Activated naive CD4-positive, alpha-beta T cell (primary cell): ENCODE measurements at places on chromosomes 1 and 21.

GRCh38 chr1:207810173-207810572, 58.3 kb downstream of the CD46 start:
- no peak for DNase-seq

DNA sequence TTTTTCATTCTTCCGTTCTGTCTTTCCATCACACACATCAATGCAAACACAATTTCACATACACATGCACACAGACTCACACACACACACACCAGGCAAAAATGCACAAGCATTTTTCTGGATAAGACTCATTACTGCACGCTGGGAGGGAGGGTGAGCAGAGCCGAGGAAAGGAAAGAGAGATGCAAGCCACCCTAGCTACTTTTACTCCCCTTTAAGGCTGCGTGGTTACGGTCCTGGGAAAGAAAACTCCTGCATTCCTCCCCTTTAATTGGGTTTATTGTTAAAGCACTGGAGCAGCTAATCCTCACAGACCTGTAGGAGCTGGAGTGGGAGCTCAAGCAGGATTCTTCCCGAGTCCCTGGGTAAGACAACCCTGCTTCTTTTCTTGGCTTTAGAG, at the start of gene CAMK1G:
TSS of gene CAMK1G (plus strand) at position 307 of the 400 bp plus-strand sequence. CDS start 11,270 bp downstream, outside the sequence.
- DNase-seq = no peak

GRCh38 chr1:15226388-15227255, 20.4 kb upstream of the FHAD1 start:
- no peak for DNase-seq

DNA sequence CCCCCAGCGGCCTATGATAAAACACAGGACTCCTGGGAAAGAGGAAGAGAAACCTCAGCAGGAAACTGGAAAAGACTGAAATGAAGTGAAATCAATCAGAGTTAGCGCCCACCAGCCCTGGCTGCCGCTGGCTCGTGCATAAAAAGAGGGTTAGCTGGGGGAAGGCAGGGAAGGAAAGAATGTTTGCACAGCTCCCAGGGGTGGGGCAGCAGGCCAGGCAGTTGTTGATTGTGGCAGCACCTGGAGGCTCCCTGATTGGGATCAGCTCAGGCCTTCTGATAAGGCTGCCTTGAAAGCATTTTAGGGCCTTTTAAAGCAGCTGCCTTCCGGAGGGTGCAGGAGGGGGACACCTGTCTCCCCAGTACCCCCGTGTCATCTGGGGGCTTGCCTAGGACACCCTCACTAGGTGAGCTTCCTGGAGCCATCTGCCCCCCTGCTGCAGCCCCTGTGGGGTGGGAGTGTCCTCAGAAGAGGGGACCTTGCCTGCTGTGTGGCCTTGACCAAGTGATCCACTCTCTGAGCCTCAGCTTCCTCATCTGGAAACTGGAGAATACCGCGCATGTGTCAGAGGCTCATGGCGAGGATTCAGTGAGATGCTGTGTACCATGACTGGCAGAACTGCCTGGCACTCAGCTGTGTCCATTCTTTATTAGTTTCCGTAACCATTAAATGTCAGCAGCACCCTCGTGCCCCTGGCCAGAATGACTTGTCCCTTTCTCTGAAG, 6.6 kb downstream of the EPHB2 start:
- DNase-seq = no peak

DNA sequence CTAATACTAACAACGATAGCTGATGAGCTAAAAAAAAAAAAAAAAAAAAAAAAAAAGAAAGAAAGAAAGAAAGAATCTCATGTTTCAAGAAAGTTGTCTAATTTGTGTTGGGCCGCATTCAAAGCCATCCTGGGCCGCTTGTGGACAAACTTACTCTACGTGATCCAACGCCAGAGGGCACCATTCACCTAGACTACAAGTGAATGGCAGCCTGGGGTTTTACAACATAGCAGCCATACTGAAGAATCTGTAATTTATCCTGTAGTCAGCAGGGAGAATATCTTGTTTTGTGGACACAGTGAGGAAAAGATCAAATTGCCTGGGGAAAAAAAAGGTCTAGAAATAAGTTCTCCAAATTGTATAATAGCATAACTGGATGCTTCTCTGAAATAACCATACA, 47.0 kb downstream of the CYP2J2 start:
- peak; percentile 1 for DNase-seq

DNA sequence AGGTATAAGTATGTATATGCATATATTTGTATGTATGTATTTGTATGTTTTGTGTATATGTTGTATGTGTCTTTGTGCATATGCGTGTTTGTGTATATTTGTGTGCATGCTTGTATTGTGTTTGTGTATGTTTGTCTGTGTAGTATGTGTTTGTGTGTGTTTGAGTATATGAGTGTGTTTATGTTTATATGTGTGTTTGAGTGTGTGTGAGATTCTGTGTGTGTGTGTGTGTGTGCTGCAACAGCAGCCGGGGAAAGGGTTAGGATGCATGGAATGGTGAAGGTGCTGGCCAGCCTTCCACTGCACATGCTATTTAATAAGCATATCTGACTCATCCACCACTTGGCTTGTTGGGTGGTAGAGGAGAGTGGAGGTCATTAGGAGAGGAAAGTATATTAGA, 46.6 kb upstream of the RAB4A start:
- DNase-seq = no peak

GRCh38 chr1:163928069-163928468, 606.3 kb downstream of the NUF2 start:
- DNase-seq = no peak

- DNase-seq = no peak
Measured at GRCh38 chr1:9375912-9376311, 83.2 kb downstream of the SPSB1 start.

- DNase-seq = no peak
Measured at GRCh38 chr21:40143822-40144525, 276.7 kb downstream of the PCP4 start.

GRCh38 chr21:42165901-42166300, 53.0 kb upstream of the ABCG1 start:
- no peak for DNase-seq

DNA sequence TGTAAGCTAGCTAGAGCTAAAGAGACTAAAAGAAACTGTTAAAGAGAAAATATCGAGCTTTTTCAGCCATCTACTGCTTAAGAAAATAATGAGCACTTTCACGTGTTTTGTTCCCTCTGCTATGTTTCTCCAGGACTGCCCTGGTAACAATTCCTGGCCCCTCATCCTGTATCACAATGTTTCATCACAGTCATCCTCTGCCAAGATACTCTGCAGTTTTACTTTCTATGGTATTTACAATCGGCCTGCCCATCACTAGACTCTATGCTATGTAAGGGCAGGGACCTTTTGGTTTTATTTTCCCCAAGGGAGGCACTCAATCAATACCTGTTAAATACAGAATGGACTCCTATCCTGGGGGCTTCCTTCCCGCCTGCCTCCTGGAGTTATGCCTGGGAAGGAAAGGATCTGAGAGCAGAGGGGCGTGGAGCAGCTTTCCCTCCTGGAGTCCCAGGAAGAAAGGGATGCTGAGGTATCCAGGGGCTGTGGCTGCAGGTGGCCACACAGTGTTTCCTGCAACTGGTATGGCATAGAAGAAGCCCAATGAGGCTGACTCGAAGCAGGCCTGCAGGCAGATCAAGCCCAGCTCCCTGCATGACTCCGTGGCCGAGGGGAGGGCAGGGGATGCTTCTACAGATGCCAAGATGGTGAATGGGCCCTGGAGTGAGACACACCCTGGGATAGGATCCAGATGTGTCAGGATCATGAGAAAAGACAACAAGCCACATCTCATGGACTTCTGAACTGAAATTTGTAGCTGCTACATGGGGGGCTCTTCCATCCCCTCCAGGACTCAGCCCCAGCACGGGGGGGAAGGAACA, 52.9 kb downstream of the MATN1 start:
- DNase-seq = no peak

GRCh38 chr1:14735841-14736240, 137.4 kb downstream of the KAZN start:
- DNase-seq = no peak

GRCh38 chr1:155933591-155934096, 569 bp downstream of the KHDC4 start:
- DNase-seq = no peak

DNA sequence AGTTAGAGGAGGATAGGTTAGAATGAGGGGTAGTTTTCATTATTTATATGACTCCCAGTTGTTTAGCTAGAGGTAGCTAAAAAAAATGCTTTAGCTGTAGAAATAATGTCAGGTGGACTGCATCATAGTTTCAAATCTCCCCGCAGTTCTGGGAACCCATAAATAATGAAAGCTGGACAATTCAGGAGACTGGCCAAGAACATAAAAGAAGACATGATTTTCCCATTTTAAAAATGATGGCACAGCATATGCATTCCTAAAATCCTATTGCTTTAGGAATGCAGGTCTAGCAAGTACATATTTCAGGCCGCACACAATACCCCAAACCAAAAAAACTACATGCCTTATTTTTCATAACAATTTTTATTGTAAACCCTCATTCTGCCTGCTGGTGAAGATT, 143.3 kb downstream of the CTH start:
- no peak for DNase-seq

DNA sequence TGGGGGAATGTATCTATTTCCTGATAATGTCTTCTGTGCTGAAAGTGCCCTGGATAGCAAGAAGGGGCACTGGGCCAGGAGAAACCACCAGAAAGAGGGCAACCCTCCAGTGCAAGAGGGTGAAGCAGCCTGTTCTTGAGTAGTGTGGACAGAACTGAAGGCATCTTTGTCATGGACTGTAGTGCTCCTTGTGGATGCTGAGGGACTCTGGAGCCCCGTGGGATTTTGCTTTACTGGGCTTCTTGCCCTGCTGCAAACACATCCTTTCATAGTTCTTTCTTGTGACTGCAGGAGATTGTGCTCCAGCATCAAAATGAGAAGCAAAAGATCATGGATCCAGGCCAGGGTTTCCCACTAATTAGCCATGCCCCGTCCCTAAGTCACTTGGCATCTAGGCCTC, 300.6 kb downstream of the ZNF326 start:
- DNase-seq = no peak

DNA sequence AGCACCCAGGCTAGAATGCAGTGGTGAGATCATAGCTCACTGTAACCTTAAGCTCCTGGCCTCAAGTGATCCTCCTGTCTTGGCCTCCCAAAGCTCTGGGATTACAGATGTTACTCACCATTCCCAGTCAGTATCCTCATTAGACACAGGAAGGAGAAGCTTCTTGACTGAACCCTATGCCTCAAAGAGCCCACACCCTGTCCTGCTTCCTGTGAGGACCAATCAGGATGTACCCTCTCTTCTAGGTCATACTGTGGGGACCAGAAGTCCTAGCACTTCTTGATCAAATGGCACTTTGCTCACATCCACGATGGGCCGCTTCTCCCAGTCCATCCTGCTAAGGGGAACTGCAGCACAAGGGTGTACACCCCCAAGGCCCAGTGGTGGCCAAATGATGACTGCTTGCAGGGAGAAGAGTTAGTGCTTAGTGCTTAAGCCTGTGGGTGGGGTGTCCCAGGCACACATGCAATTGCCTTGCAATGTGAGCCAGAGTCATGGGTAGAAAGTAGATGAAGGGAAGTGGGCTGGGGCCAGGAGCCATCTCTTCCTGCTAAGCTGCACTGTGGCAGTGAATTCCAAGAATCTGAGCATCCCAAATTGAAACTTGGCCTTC, 9.8 kb downstream of the CD34 start:
- DNase-seq = no peak

GRCh38 chr1:164511001-164511705, 47.8 kb upstream of the PBX1 start:
- no peak for DNase-seq

GRCh38 chr1:165824269-165824643, 3.2 kb upstream of the UCK2 start:
- DNase-seq = no peak

DNA sequence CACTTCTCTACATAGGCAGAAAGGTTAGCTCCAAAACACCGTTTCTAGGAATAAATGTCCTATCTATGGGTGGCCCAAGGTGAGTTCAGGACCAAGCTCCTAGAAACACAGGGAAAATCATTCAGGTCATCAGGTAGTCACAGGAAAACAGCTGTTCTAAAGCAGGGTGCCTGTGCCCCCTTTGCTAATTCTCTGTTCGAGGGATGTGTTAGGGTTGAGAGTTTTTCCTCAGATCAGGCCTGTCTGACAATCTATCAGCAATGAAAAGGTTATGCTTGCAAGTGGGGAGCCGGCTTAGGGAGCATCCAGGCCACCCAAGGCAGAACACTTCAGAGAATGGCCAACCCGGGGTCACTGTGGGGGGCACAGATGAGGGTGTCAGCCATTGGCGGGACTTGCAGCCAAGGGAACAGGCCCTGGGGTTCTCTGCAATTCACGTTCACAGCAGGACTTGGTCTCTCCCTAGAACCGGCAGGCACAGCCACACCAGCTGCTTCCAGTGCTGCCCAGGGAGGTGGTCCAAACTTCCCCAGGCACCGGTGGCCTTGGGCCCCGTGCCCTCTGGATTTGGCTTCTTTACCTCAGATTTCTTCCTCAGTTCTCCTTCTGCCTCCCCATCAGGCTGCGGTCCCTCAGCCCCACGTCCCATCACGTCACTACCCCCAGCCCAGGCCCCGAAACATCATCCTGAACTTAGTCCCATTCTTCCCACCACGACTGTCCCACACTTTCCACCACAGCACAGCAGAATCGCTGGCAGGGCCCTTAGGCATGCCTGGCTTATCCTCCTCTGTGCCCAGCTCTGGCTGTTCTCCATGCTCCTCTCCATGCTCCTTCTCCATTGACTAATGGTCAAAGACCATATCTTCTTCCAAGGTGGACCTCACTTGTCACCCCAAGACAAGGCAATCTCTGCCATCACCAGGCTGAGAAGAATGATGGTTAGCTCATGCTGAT, 11.0 kb downstream of the CD2 start:
- no peak for DNase-seq

- no peak for DNase-seq
Measured at GRCh38 chr1:63663873-63664272, 70.7 kb downstream of the PGM1 start.

- DNase-seq = no peak
Measured at GRCh38 chr1:30525971-30526651, 197.3 kb downstream of the MATN1 start.

DNA sequence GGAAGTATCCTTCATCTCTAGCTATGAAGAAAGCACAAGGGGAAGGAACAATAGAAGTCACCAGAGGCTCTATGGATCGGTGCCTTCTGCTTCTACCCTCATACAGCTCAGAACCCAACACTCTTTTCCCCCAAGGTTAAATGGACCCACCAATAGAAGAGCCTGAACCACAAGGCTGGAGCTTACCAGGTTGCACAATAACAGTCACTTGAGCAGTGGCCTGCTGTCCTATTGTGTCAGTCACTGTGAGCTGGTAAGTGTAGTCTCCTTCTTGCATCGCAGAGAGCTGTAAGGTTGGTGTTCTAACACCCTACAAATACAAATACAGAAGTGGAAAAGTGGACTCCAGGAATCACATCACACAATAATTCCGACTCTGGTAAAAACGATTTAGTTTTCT, 103.0 kb downstream of the KIAA0319L start:
- no peak for DNase-seq

GRCh38 chr1:41804176-41804575, 114.5 kb downstream of the HIVEP3 start:
- no peak for DNase-seq
